ENCODE measurements at places on chromosomes 6 and 20. TPM values are rescaled to one million over a fixed set of nuclear protein-coding genes. Genes with fewer than 3 reads are reported as not detected.

DNA sequence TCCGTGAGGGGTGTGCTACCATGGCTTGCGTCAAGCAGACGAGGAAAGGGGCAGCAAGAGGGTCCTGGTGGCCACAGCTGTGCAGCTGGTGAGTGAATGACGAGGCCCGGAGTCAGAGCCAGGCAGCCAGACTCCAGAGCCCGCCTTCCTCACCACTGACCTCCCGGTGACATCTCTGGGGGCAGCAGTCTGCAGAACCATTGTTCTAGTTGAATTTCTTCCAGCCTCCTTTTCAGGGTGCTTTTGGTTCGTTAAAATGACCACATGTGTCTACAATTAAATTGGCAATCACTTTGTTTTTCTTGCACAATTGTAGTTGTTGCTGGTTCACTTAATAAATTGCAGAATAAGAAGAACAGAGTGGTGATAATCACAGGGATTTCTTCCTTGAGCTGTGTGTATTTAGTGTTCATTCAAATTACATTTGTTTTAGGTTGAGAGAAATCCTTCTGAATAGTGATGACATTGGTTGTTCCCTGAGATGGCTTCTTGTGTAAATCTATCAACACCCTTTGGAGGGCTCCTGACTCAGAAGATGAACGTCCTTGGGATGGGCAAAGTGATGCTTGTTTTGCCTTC is 96.4 kb downstream of the TULP4 start:
- DNase-seq, result no peak

- DNase-seq, result peak; percentile 82
Measured at GRCh38 chr6:148746363-148747144, at the start of gene UST. Gene UST (plus strand): TSS chr6:148747030. CDS start chr6:148747431, 401 bp downstream.

DNA sequence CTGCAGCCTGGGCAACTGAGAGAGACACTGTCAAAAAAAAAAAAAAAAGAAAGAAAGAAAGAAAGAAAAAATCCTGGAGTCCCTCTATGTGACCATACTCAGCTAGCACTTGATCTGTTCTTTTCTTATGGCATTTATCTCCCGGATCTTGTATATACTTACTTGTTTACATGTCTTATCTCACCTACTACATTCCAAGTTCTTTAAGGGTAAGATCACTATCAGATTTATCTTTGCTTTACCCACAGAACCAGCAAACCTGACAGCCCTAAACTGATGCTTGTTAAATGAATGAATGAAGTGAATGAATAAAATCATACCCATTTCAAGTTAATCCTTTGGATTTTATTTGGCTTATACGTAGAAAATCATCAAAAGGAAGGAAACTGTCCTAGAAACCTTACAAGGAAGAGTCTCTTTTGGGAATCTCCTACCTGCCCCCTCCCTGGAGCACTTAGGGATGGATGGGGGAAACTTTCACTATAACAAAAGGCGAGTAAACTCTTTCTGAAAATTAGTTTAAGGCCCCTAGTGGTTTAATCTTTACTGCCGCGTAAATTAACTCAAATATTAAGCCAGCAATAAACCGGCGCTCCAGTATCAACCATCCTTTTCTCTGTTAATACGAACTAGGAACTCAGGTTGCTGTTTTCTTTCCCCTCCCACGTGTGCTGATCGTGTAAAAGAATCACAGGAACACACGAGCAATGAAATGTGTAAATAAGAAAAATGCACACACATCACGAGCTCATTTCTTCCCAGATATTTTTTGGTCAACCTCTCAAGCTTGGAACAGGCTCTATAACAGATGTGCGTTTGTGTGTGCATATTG is 1.3 kb upstream of the UTRN start:
- no peak for DNase-seq

- DNase-seq, result no peak
Measured at GRCh38 chr6:157774153-157775135, 48.6 kb upstream of the SNX9 start.

DNA sequence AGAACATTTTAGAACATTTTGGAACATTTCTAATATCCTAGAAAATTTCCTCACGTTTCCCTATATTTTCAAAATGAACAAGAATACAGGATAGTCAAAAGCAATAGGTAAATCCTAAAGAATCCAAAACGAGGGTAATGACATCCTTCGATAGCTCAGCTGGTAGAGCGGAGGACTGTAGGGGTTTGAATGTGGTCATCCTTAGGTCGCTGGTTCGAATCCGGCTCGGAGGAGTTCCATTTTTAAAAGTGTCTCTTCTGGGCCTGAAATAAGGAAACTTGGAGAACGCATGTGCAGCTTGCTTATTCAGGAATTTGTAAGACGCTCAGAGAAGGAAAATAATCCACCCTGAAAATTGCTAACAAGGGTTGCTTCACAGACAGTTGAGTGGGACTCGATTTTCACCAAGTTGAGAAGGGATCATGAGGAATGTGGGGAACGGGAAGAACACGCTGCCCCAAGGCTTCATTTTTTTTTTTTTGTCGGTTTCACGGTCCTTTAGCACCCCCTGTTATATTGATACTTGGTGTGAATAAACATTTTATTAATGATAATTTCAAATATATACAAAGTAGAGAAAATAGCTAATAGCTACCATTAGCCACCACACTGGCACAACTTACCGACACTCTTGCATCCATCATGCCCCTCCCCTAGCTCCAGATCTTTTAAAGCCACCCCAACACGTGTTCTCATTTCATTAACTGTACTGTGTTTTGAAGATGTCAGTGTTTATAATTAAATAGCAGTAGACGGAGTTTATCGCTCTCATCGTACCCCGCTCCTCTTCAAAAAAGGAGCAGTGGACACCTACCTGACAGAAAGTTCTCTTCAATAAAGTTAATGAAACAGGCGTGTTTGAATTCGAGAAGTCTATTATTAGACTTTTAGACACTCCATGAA is 1.8 kb upstream of the ABT1 start:
- DNase-seq, result no peak

DNA sequence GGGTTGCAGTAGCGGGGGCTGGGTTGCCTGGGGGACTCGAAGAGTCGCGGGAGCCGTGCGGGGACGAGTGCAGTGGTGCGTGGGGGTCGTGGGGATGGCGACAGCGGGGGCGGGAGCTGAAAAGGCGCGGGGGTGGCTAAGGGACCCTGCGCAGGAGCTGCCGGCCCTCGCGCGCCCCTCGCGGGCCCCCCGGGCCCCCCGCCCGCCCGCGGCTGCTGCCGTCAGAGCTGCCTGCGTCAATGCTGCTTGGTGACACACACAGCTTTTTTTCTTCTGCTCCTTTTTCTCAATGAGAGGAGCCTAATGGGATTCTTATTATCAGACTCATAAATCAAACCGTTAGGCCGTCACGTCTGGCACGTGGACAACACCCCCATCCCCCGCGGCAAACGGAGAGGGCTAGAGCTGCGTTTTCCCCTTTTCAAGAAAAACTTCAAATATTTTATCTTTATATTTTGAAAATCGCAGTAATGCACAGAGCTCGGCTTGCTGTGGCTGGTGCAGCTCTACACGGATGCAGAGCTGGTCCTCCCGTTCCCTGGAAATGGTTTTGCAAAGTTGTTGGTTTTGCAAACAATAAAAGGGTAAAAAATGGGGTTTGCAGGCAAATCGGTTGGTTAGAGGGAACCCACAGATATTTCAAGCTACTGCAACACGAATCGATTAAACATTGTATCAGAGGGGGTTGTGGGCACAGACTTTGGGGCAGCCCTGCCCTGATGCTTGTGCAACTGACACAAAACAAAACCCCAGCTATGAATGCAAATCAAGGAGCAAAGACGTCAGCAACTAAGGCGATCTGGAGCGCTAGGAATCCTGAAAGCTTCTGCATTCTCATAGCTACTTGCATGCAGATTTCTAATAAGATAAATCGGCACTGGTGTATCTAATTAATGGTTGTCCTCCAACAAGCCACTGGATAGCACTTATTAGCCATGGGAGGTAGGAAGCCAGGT is 161.4 kb downstream of the TBXT start:
- no peak for DNase-seq

The OR12D1 gene
- total RNA-seq, result not detected

The RWDD1 gene
- total RNA-seq, result 51.0 TPM

The GTF3C6 gene
- 18.0 TPM for total RNA-seq

The CST4 gene
- not detected for total RNA-seq
